ENCODE measurements at places on chromosomes 12 and 14.

GRCh38 chr14:39050389-39050788 lies 52.6 kb downstream of the SEC23A start:
- no peaks in the 10 kb centered on the region for H3K27me3 ChIP-seq
- H3K36me3 ChIP-seq, result peaks cover 72% of the 10 kb centered on the region
- peak overlapping the region; percentile 53 for H3K27ac ChIP-seq
- DNase-seq, result no peak
- no peak overlapping the region for H3K4me3 ChIP-seq

GRCh38 chr12:56601503-56601902 lies 28.6 kb downstream of the BAZ2A start:
- peak; percentile 58 for DNase-seq
- H3K4me1 ChIP-seq, result peaks cover 2% of the 10 kb centered on the region
- H3K27me3 ChIP-seq, result no peaks in the 10 kb centered on the region
- peak overlapping the region; percentile 17 for H3K27ac ChIP-seq
- peaks cover 66% of the 10 kb centered on the region for H3K36me3 ChIP-seq

GRCh38 chr12:40149673-40150260 lies 43.9 kb upstream of the SLC2A13 start:
- no peaks in the 10 kb centered on the region for H3K36me3 ChIP-seq
- H3K27ac ChIP-seq, result no peak overlapping the region
- H3K4me3 ChIP-seq, result no peak overlapping the region
- DNase-seq, result no peak

DNA sequence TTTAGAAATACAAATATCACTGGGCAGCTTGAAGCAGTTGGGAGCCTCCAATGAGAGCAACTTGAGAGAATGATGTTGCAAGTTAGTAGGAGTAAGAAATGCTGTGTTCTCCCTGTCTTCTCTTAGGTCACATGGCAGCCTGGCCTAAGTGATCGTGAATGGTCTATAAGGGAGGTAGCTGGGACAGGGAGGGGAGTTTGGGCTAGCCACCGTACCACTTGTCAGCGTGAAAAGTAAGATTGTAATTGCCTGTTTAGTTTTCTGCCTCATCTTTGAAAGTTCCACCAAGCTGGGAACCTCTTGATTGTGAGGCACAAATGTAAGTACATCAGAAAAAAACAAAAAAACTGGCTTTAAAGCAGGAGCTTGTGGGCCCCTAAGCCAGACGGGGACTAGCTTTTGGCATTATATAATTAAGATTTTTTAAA lies 36.4 kb downstream of the MDM2 start:
- no peak overlapping the region for H3K4me3 ChIP-seq
- peaks cover 37% of the 10 kb centered on the region for H3K36me3 ChIP-seq
- H3K27ac ChIP-seq, result no peak overlapping the region
- no peaks in the 10 kb centered on the region for H3K27me3 ChIP-seq
- no peak for DNase-seq
- H3K4me1 ChIP-seq, result no peaks in the 10 kb centered on the region

GRCh38 chr12:10398168-10398567 lies 8.3 kb upstream of the KLRK1 start:
- H3K36me3 ChIP-seq, result peaks cover 31% of the 10 kb centered on the region
- peak overlapping the region; percentile 66 for H3K4me3 ChIP-seq
- no peak for DNase-seq
- peaks cover 65% of the 10 kb centered on the region for H3K4me1 ChIP-seq
- H3K27ac ChIP-seq, result peak overlapping the region; percentile 92
- H3K27me3 ChIP-seq, result no peaks in the 10 kb centered on the region

- DNase-seq, result no peak
- H3K27ac ChIP-seq, result peak overlapping the region; percentile 93
- H3K36me3 ChIP-seq, result peaks cover 39% of the 10 kb centered on the region
- peaks cover 49% of the 10 kb centered on the region for H3K4me1 ChIP-seq
- H3K4me3 ChIP-seq, result peak overlapping the region; percentile 79
- no peaks in the 10 kb centered on the region for H3K27me3 ChIP-seq
These were observed 3.7 kb downstream of the ZBTB1 start for GRCh38 chr14:64508215-64508776.

DNA sequence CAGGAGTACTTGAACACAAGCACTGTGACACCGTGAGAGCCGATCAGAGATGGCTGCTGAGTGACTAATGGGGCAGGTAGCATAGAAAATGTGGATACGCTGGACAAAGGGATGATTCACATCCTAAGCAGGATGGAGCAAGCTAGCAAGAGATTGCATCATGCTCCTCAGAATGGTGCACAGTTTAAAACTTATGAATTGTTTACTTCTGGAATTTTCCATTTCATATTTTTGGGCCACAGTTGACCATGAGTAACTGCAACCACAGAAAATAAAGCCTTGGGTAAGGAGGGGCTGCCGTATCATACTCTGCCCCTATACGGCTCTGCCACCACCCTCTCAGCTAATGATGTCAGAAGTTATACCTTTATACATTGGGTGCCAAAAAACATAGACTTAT lies 23.3 kb upstream of the MARK3 start:
- no peak overlapping the region for H3K4me3 ChIP-seq
- H3K4me1 ChIP-seq, result peaks cover 4% of the 10 kb centered on the region
- DNase-seq, result peak; percentile 55
- peaks cover 11% of the 10 kb centered on the region for H3K36me3 ChIP-seq
- H3K27me3 ChIP-seq, result peaks cover 2% of the 10 kb centered on the region
- peak overlapping the region; percentile 71 for H3K27ac ChIP-seq

DNA sequence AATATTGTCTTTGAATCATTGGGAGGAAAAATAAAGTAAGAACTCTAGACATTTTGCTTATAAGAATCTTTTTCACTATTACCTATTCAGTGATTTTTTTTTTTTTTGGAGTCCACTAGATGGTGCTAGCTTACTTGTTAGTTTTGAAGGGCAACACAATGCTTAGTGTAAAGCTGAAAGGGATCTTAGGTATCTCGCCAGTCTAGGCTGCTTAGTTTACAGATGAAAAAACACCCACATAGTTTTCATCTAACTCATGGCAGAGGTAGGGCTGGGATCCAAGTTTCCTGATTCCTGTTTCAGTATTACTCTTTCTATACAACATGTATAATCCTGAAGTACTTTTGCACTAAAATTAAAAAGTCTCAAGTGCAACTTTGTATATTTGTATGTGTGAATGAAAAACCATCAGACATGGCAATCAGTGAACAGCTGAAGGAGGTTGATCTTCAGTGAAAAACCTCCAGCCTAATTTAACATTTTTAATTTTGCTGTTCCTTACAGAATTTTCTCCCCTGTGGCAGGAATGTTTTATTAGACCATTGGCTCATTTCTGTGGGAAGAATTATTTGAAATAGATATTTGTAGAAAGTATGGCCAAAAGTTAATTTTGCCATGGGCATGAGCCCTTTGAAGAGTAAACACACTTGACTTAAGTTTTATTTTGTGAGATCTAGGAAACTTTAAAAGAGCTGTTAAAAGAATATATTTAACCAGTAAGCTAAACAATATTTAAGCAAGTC lies 40.7 kb downstream of the LRRIQ1 start:
- H3K27me3 ChIP-seq, result no peaks in the 10 kb centered on the region
- no peaks in the 10 kb centered on the region for H3K4me1 ChIP-seq

- H3K27ac ChIP-seq, result no peak overlapping the region
- no peak overlapping the region for H3K4me3 ChIP-seq
- H3K36me3 ChIP-seq, result no peaks in the 10 kb centered on the region
- no peaks in the 10 kb centered on the region for H3K4me1 ChIP-seq
- peaks cover 1% of the 10 kb centered on the region for H3K27me3 ChIP-seq
These were observed 1330.7 kb upstream of the TMEM132C start for GRCh38 chr12:126936181-126936851.

DNA sequence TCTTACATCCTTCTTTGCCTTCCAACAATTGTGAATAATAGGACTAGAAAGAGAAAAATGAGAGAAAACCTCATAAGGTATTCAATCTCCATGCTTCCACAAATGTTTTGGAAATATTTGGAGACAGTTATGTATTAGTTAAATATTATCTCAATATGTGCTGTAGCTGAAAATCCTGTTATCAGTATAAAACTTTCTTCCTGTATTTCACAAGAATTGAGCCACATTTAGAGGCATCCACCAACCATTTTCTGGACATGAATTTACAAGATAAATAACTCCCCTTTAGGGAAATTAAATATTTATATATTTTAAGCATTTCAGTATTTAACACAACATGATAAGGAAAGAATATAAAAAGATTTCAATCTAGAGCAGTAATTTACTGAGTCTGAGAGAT lies 200.3 kb downstream of the GPHN start:
- no peak overlapping the region for H3K4me3 ChIP-seq
- no peak for DNase-seq
- H3K27ac ChIP-seq, result no peak overlapping the region
- peaks cover 2% of the 10 kb centered on the region for H3K4me1 ChIP-seq

DNA sequence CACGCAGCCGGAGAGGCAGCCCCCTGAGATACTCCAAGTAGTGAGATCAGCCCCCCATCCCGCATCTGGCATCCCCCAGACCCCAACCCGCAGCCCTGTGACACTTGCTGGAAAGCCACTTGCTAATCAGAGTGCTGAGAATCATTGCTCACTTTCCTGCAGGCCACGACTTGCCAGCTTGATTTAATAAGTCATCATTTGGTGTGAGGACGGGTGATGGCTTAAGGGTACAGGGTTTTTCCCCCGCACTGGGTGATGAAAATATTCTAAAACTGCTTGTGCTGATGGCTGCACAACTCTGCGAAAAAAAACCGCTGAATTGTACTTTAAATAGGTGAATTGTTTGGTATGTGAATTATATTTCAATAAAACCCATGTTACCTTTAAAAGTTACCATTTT lies 171.2 kb downstream of the FOXN3 start:
- H3K4me1 ChIP-seq, result peaks cover 64% of the 10 kb centered on the region
- peaks cover 30% of the 10 kb centered on the region for H3K36me3 ChIP-seq
- DNase-seq, result peak; percentile 31
- H3K27ac ChIP-seq, result no peak overlapping the region

GRCh38 chr12:115771065-115771464 lies 506.4 kb downstream of the MED13L start:
- DNase-seq, result no peak
- H3K27me3 ChIP-seq, result peaks cover 1% of the 10 kb centered on the region
- no peak overlapping the region for H3K4me3 ChIP-seq
- no peaks in the 10 kb centered on the region for H3K4me1 ChIP-seq
- H3K27ac ChIP-seq, result no peak overlapping the region
- no peaks in the 10 kb centered on the region for H3K36me3 ChIP-seq

- peaks cover 36% of the 10 kb centered on the region for H3K27me3 ChIP-seq
- H3K36me3 ChIP-seq, result no peaks in the 10 kb centered on the region
- no peak overlapping the region for H3K27ac ChIP-seq
- H3K4me1 ChIP-seq, result peaks cover 8% of the 10 kb centered on the region
- no peak for DNase-seq
- H3K4me3 ChIP-seq, result no peak overlapping the region
These were observed 6.1 kb upstream of the ASIC1 start for GRCh38 chr12:50051101-50051806.

DNA sequence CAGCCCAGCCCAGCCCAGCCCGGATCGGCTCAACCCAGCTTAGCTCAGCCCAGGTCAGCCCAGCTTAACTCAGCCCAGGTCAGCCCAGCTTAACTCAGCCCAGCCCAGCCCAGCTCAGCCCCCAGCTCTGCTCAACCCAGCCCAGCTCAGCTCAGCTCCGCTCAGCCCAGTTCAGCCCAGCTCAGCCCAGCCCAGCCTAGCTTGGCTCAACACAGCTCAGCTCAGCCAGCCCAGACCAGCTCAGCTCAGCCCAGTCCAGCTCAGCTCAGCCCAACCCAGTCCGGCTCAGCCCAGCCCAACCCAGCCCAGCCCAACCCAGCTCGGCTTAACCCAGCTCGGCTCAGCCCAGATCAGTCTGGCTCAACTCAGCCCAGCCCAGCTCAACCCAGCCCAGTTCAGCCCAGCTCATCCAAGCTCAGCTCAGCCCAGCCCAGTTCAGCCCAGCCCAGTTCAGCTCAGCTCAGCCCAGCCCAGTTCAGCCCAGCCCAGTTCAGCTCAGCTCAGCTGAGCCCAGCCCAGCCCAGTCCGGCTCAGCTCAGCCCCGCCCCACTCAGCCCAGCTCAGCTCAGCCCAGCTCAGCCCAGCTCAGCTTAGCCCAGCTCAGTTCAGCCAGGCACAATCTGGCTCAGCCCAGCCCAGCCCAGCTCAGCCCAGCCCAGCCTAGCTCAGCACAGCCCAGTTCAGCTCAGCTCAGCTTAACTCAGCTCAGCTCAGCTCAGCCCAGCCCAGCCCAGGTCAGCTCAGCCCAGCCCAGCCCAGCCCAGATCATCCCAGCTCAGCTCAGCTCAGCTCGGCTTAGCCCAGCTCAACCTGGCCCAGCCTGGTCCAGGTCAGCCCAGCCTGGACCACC lies 331.7 kb downstream of the TMEM121 start:
- peaks cover 60% of the 10 kb centered on the region for H3K4me1 ChIP-seq
- H3K27ac ChIP-seq, result peak overlapping the region; percentile 96
- no peaks in the 10 kb centered on the region for H3K27me3 ChIP-seq
- H3K4me3 ChIP-seq, result peak overlapping the region; percentile 77

DNA sequence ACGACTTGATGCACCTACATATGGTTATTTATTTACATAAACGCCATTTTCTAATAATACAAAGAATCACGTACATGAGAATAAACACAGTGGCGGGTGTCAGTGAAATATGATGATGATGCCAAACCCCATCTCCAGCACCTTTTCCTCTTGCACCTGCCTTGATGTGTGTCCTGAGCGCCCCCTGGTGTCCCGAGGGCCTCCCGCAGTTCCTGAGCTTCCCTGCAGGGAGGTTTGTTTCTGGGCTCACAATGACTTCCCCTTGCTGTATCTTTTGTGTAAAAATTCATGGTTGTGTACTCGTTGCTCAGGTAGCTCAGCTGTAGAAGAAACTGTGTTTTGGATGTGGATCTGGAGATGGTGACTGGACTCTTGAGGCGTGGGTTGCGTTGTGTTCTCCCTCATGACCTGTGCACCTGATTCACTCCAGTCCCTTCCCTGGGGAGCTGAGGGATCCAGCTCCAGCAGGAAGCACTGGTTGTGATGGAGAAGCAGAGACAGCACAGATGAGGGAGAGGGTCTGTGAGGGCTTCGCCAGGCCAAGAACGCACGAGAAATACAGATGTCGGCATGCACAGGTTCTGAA lies 1037.8 kb downstream of the TMEM121 start:
- H3K4me1 ChIP-seq, result no peaks in the 10 kb centered on the region
- peak; percentile 85 for DNase-seq
- H3K36me3 ChIP-seq, result no peaks in the 10 kb centered on the region
- no peak overlapping the region for H3K27ac ChIP-seq

GRCh38 chr14:67815573-67816225 lies 691 bp downstream of the ZFYVE26 start:
- DNase-seq, result peak; percentile 6
- peak overlapping the region; percentile 97 for H3K4me3 ChIP-seq
- H3K36me3 ChIP-seq, result peaks cover 3% of the 10 kb centered on the region
- peaks cover 32% of the 10 kb centered on the region for H3K4me1 ChIP-seq
- H3K27me3 ChIP-seq, result no peaks in the 10 kb centered on the region

DNA sequence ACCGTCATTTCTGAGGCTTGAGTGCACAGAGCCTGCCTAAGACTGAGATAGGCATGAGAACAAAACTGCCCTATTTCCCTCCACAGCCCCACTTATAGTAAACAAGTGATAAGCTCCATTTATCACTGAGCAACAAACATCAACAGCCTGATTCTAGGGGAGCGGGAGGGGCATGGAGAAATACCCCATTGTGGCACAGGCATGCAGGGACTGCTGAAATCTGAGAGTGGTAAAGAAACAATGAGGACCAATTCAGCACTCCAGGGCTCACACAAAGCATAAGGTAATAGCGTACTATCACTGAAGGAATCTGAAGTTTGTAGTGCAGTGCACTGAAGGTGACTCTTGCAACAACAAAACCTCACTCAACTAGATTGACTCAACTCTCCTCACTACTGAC lies 186.7 kb downstream of the ANO2 start:
- no peak overlapping the region for H3K4me3 ChIP-seq
- DNase-seq, result no peak
- no peaks in the 10 kb centered on the region for H3K36me3 ChIP-seq
- peaks cover 8% of the 10 kb centered on the region for H3K27me3 ChIP-seq

- peaks cover 2% of the 10 kb centered on the region for H3K4me1 ChIP-seq
- peaks cover 1% of the 10 kb centered on the region for H3K27me3 ChIP-seq
- DNase-seq, result no peak
- no peaks in the 10 kb centered on the region for H3K36me3 ChIP-seq
- H3K4me3 ChIP-seq, result no peak overlapping the region
These were observed 13.8 kb downstream of the ARMH4 start for GRCh38 chr14:58138031-58138713.
